SK-MEL-5 (cell line): ENCODE measurements at places on chromosomes 12 and 14. TPM values are rescaled to one million over a fixed set of nuclear protein-coding genes. Genes with fewer than 3 reads are reported as not detected.

The OSGEP gene
- total RNA-seq, result 10.6 and 15.9 TPM in 2 replicates

The SLC7A7 gene
- 0.82 and 1.5 TPM in 2 replicates for total RNA-seq

The M6PR gene
- total RNA-seq, result 563 and 575 TPM in 2 replicates

The WNT1 gene
- total RNA-seq, result not detected in 2 replicates

The NRXN3 gene
- total RNA-seq, result 0.03 and 1.4 TPM in 2 replicates

The GLS2 gene
- not detected in 2 replicates for total RNA-seq

The KLHL33 gene
- not detected in 2 replicates for total RNA-seq

The DHRS4L2 gene
- 28.9 and 30.6 TPM in 2 replicates for total RNA-seq

The KRT74 gene
- total RNA-seq, result not detected in 2 replicates

The SERPINA12 gene
- not detected in 2 replicates for total RNA-seq

The C12orf56 gene
- 0.19 and 0.29 TPM in 2 replicates for total RNA-seq

The CMA1 gene
- not detected in 2 replicates for total RNA-seq

The HSPB8 gene
- total RNA-seq, result 28.9 and 32.6 TPM in 2 replicates

The FBLN5 gene
- total RNA-seq, result 111 and 119 TPM in 2 replicates

The MSRB3 gene
- 7.8 and 9.0 TPM in 2 replicates for total RNA-seq

The MYH6 gene
- not detected in 2 replicates for total RNA-seq

The HSP90AA1 gene
- 517 and 531 TPM in 2 replicates for total RNA-seq

The NINJ2 gene
- total RNA-seq, result 0.26 and 0.51 TPM in 2 replicates

The CLMN gene
- total RNA-seq, result 19.5 and 24.0 TPM in 2 replicates

The TSPAN8 gene
- 0.50 and 1.2 TPM in 2 replicates for total RNA-seq

The DBX2 gene
- not detected in 2 replicates for total RNA-seq

The DLK1 gene
- 8.2 and 8.5 TPM in 2 replicates for total RNA-seq

The SERPINA5 gene
- total RNA-seq, result 0.16 and 0.32 TPM in 2 replicates

The MYL2 gene
- not detected in 2 replicates for total RNA-seq

The HOXC13 gene
- total RNA-seq, result 4.7 and 6.1 TPM in 2 replicates

The PLBD2 gene
- total RNA-seq, result 28.3 and 30.2 TPM in 2 replicates

The EXOC3L4 gene
- total RNA-seq, result not detected in 2 replicates

The LRIG3 gene
- total RNA-seq, result 7.6 and 8.9 TPM in 2 replicates

The CACNA1C gene
- total RNA-seq, result under 0.01 and 0.05 TPM in 2 replicates

The FKBP11 gene
- 10.8 and 12.2 TPM in 2 replicates for total RNA-seq
